Cardiac muscle cell (in vitro differentiated cells and primary cell): ENCODE measurements at places on chromosomes 13 and 19. TPM values are rescaled to one million over a fixed set of nuclear protein-coding genes. Genes with fewer than 3 reads are reported as not detected.

GRCh38 chr19:7819337-7819736 is 10.7 kb upstream of the EVI5L start:
- H3K27ac ChIP-seq, result no peak overlapping the region
- no peak for DNase-seq
- no peak overlapping the region for H3K4me3 ChIP-seq
- H3K36me3 ChIP-seq, result no peaks in the 10 kb centered on the region

- no peaks in the 10 kb centered on the region for H3K27me3 ChIP-seq
- H3K27ac ChIP-seq, result no peak within 1 kb of the TSS
- H3K36me3 ChIP-seq, result no peaks in the 10 kb centered on the region
- H3K4me1 ChIP-seq, result no peaks in the 10 kb centered on the region
- no peak within 1 kb of the TSS for H3K4me3 ChIP-seq
Measured at GRCh38 chr19:3708207-3708931, at the start of gene TJP3. TSS of gene TJP3 (plus strand) at chr19:3708384. CDS start at chr19:3728433, 20,049 bp downstream.

DNA sequence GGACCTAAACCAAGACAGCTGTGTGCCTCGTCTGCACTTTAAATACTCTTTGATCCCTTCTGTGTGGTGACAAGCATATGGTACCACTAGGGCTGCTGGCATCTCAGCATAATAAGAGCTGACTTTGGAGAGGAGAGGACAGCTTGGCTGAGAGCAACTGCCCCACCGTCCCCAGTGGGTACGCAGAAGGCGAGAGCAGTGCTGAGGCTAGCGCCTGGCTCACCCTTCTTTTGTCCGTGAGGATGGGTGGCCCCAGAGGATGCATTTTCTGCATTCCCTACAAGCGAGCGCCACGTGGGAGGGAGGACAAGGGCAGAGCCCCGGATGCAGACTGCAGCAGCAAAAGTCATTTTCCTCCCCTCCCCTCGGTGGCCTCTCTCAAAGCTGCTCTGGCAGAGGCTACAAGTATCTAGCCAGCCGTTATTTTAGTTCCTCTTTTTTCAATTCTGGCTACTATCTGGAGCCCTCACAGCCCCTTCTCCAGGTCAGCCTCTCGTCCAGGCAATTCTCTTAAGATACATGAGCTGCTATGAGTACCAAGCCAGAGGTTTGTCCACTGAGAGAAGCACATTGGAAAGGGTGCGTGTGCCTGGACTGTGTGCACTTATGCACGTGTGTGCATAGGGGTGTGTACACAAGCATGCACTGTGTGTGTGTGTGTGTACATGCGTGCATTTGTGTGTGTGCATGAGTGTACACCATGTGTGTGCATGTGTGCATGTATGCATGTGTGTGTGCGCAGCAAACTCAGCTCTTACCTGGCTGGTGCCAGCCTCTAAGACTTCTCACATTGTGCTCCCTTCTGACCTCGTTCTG is 51.3 kb downstream of the RAB20 start:
- H3K4me1 ChIP-seq, result peaks cover 50% of the 10 kb centered on the region
- peak; percentile 14 for DNase-seq
- H3K36me3 ChIP-seq, result peaks cover 10% of the 10 kb centered on the region
- H3K27ac ChIP-seq, result peak overlapping the region; percentile 97

DNA sequence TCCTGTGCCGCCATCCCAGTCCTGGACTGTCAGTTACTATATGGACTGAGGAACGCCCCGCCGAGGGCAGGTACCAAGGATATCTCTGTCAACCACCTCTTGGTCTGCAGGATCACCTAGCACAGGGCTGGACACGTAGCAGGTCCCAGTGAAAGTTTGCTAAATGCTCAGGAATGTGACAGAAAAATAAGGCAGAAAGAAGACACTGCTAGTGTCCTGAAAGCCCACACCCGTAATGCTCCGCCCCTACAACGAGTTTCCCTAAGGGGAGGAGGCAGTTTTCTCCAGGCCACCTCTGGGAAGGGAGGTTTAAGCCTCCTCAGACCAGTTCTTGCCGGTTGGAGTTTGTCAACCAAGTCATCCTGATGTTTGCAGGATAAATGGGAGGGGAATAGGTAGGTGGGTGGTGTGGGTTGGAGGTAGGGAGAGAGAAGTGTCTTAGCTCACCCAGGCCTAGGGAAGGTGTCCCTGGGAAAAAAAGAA is 1.7 kb upstream of the SERTAD3 start:
- peaks cover 11% of the 10 kb centered on the region for H3K4me1 ChIP-seq
- peak overlapping the region; percentile 52 for H3K27ac ChIP-seq
- DNase-seq, result no peak
- H3K27me3 ChIP-seq, result no peaks in the 10 kb centered on the region

DNA sequence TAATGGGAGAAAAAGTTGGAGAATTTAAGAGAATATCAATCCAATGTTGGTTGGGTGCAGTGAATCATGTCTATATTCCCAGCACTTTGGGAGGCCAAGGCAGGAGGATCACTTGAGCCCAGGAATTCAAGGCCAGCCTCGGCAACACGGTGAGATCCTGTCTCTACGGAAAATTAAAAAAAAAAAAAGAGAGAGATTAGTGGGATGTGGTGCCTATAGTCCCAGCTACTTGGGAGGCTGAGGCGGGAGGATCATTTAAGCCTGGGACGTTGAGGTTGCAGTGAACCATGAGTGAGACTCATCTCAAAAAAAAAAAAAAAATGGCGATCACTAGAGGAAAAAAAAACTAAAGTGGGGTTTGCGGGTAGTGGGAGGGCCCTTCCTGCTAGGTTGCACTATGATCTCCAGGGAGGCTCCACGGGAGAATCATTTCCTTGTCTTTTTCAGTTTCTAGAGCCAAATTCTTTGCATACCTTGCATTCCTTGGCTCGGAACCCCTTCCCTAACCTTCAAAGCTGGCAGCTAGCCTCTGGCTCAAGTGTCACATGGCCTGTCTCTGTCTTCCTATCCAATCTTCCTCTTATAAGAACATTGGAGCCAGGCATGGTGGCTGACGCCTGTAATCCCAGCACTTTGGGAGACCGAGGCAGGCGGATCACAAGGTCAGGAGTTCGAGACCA is 5.8 kb upstream of the ERCC2 start:
- H3K27ac ChIP-seq, result peak overlapping the region; percentile 82
- no peaks in the 10 kb centered on the region for H3K36me3 ChIP-seq
- peaks cover 7% of the 10 kb centered on the region for H3K4me1 ChIP-seq
- H3K4me3 ChIP-seq, result no peak overlapping the region
- H3K27me3 ChIP-seq, result no peaks in the 10 kb centered on the region

DNA sequence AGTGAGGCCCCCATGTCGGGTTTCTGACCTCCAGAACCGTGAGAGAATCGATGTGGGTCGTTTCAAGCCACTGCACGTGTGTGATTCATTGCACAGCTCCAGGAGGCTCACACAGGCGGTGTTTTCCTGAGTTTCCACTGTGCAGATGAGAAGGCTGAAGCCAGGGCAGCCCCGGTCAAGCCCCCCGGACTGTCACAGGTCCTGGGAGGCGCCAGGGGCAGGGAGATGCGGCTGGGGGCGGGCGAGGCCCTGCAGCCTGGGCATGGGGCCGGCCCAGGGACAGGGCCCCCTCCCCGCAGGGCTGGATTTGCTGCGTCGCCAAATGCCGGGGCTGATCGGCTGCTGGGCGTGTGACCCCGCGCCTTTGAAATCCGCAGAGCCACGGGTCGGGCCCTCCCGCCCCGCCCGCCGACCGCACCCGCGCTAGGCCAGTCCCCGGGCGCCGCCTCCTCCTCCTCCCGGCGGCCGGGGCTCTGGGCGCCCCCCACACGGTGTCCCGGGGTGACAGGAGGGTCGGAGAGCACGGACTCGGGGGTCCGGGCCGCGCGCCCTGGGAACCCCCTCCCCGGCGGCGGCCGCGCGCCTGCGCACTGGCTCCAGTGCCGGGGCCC is 9.9 kb upstream of the MKNK2 start:
- peak; percentile 79 for DNase-seq
- H3K27ac ChIP-seq, result peak overlapping the region; percentile 99
- no peaks in the 10 kb centered on the region for H3K36me3 ChIP-seq
- H3K27me3 ChIP-seq, result no peaks in the 10 kb centered on the region

- H3K27ac ChIP-seq, result no peak overlapping the region
- no peaks in the 10 kb centered on the region for H3K36me3 ChIP-seq
- H3K27me3 ChIP-seq, result no peaks in the 10 kb centered on the region
- H3K4me1 ChIP-seq, result no peaks in the 10 kb centered on the region
- H3K4me3 ChIP-seq, result no peak overlapping the region
Measured at GRCh38 chr13:84651288-84651687, 769.0 kb upstream of the SLITRK1 start.

- H3K4me1 ChIP-seq, result peaks cover 9% of the 10 kb centered on the region
- H3K36me3 ChIP-seq, result no peaks in the 10 kb centered on the region
- peak; percentile 50 for DNase-seq
- no peak overlapping the region for H3K27ac ChIP-seq
- H3K4me3 ChIP-seq, result no peak overlapping the region
- no peaks in the 10 kb centered on the region for H3K27me3 ChIP-seq
Measured at GRCh38 chr19:13212759-13213330, 62.6 kb downstream of the IER2 start.

DNA sequence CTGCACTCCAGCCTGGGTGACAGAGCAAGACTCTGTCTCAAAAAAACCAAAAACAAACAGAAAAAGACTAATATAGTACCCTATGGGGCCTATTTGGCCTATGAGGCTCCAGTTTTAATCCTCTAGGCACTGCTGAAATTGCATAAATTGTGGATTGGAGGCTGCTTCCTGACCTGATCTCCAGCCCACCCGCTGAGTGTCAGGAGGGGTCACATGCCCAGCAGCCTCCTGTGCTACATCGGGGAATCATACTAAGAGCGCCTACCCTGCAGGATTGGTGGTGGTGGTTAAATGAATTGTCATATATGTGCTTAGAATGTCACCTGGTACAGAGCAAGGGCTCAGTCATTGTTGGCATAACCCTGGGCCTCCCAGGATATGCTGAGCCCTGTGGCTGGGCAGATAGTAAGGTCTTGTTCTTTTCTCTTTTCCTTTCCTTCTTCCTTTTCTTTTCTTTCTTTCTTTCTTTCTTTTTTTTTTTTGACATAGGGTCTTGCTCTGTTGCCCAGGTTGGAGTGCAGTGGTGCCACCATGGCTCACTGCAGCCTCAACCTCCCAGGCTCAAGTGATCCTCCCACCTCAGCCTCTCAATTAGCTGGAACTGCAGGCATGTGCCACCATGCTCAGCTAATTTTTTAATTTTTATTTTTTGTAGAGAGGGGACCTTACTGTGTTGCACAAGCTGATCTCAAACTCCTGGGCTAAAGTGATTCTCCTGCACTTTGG is 31.3 kb downstream of the LTBP4 start:
- no peaks in the 10 kb centered on the region for H3K4me1 ChIP-seq
- peaks cover 3% of the 10 kb centered on the region for H3K36me3 ChIP-seq
- H3K27me3 ChIP-seq, result peaks cover 7% of the 10 kb centered on the region
- no peak overlapping the region for H3K27ac ChIP-seq
- no peak for DNase-seq
- H3K4me3 ChIP-seq, result no peak overlapping the region

- H3K27ac ChIP-seq, result no peak overlapping the region
- no peaks in the 10 kb centered on the region for H3K27me3 ChIP-seq
- H3K36me3 ChIP-seq, result no peaks in the 10 kb centered on the region
- no peak for DNase-seq
- no peak overlapping the region for H3K4me3 ChIP-seq
Measured at GRCh38 chr13:99074693-99075092, 96.8 kb upstream of the DOCK9 start.

- no peak overlapping the region for H3K27ac ChIP-seq
- no peaks in the 10 kb centered on the region for H3K4me1 ChIP-seq
- no peaks in the 10 kb centered on the region for H3K27me3 ChIP-seq
- H3K36me3 ChIP-seq, result no peaks in the 10 kb centered on the region
- DNase-seq, result peak; percentile 91
- no peak overlapping the region for H3K4me3 ChIP-seq
Measured at GRCh38 chr13:113928685-113929627, 44.9 kb downstream of the C13orf46 start.

DNA sequence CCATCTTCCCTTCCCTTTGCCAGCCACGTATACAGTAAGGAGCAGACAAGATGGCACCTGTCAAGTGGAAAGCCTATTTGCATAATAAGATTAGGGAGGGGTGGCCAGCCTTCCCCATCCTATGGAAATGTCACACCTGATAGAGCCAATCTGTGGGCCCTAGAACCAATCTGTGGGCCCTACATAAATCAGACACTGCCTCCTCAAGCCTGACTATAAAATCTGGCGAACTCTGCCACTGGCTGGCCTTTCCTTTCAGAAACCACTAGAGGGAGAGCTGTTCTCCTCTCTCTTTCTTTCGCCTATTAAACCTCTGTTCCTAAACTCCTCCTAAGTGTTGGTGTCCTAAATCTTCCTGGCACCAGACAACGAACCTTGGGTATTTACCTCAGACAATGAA is 231.5 kb upstream of the KLHL1 start:
- H3K27me3 ChIP-seq, result no peaks in the 10 kb centered on the region
- DNase-seq, result no peak
- H3K27ac ChIP-seq, result no peak overlapping the region
- H3K4me3 ChIP-seq, result no peak overlapping the region
- H3K4me1 ChIP-seq, result no peaks in the 10 kb centered on the region

SYDE1 gene
- 26.1 and 48.3 TPM in 2 replicates for total RNA-seq

KLK4 gene
- total RNA-seq, result not detected in 2 replicates

IFNL1 gene
- not detected in 2 replicates for total RNA-seq

UBE2S gene
- total RNA-seq, result 54.2 and 244 TPM in 2 replicates
